ENCODE measurements at places on chromosomes 4 and X.

DNA sequence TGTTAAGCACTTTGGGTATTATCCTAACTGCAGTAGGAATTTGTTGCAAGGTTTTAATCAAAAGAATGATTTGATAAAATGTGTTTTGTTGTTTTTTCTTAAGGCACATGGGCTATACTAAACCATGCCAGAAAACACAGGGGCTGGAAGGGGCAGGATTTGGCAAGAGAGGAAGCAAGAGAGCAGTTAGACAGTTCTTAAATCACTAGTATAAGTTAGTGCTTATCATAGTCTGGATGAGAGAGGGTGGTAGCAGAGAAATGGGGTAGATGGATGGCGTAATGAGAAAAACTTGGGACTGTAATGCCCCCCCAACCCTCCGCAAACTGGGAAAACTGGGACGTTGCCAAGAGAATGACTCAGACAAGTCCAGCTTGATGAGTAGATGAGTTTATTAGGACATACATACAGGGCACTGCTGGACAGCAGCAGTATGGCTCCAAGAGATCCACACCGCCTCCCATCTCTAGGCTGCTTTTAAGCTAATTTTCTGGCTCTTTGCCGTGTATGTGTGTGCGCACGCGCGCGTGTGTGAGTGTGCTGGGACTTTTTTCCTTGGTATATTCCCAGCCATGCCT is 151.5 kb downstream of the PDLIM5 start:
- no peak for DNase-seq

- DNase-seq: peak; percentile 12
Measured at GRCh38 chrX:120365320-120365719, 3.4 kb downstream of the ATP1B4 start.

GRCh38 chr4:52604215-52604614 is 54.9 kb downstream of the USP46 start:
- DNase-seq: no peak

- no peak for DNase-seq
Measured at GRCh38 chr4:105061731-105062130, 84.9 kb upstream of the TET2 start.

DNA sequence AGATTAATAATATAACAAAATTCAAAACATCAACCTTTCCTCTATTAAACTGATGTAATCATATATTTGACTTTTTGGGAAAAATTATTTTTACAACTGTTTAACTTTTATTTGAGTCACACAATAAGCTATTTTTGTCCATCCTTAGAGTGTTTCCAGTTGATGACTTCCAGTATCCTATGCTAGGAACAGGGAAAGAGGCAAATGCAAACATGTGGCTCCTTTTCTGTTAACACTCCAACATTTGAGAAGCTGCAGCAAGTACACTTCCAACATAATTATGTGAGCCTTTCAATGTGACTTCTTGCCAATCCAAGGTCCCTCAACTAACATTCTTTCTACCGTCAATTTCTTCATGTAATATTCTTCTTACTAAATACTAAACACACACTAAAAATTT is 117.7 kb downstream of the PPA2 start:
- no peak for DNase-seq

DNA sequence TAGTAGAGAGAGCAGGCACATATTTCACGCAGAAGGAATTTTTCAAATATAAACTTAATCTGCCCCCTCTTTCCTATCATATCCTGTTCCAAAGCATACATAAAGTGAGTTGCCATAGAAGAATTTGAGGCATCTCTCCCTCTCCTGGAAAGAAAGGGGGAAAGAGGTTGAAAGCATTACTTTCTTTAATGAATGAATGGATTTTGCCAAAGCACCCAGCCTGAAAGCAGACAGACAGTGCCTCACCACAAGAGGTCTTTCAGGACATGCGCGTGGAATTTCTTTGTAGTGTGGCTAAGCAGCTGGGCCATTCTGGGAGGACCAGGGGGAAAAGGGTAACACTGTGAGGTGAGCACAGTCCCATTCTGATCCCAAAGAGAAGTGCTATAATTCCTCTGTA is 651.4 kb downstream of the IQCM start:
- DNase-seq: no peak

DNA sequence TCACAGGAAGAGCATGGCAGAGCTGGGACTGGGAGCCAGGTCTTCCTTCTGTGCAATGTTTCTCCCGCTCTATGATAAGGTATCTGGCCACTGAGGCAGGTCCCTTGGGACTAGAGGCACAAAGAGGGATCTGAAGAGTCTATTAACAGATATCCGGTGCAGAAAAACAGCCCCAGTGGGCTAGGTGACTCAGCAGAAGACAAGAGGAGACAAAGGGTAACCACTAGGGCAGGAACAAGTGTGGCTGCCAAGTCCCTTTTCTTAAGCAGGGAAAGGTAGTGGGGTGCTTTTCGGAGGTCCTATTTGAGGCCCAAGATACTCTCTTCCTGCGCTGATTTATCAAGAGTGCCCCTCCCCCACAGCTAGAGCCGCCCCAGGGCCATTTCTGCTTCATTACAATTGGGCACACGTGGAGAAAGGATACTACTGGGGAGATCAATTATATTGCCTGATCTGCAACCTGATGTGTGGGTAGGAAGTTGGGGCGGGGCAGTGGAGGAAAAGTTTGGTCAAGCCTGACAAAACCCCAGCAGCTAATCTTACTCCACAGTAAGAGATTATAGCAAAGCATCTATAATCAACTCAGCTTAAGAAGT is at the start of gene DGAT2L6:
Gene DGAT2L6, plus strand, starts transcription at position 546 of the 596 bp plus-strand sequence. CDS start 100 bp downstream, outside the sequence.
- DNase-seq: no peak

DNA sequence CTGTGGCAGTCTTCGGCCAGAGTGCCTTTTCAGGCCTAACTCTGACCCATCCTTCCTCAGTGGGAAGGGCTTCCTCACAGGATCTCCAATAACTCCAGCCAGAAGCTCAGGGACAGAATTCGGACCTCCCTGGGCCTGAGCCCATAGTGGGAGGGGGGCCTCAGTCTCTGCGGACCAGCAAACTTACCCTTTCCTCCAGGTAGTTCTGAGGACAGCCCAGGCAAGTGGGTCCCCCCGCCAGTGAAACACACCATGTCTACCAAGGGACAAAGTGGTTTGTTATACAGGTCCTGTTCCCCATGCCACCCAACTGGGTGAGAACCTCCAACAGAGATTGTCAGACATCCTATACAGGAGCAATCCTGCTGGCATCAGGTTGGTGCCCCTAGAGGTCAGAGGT is 350.4 kb downstream of the RAB28 start:
- DNase-seq: no peak

DNA sequence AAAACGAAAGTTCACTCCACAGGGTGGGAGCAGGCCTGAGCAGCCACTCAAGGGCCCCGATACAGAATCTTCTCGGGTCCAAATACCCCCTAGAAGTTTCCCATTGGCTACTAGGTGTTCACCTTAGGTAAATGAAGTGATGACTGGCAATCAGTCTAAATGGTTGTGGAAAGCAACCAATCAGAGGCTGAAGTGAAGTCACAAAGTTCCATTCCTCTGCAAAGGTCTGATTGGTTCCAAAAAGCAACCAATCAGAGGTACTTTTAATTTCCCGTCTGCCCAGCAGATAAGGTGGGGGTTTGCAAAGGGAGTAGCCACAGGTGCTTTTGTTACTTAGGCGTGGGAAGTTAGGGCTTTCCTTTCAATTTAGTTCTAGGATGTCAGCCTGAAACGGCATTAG is 58.2 kb upstream of the NKAP start:
- DNase-seq: no peak

DNA sequence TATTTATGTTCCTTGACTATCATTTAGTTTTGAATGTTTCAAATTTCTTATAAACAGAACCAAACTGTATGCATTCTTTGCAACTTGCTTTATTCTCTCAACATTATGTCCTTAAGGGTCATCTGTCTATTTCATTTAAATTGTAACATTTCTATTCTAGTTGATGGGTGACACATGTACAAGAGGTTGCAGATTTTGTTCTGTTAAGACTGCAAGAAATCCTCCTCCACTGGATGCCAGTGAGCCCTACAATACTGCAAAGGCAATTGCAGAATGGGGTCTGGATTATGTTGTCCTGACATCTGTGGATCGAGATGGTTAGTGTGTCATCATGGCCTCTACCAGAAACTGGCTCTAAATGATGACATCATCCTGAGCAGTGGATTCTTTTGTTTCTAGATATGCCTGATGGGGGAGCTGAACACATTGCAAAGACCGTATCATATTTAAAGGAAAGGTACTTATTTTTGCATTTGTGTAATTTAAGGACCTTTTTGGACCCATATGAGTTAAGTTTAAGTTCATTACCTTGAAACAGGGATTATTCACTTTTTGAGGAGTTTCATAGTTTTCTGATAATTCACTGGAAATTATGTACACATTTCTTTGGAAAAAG is 6.1 kb downstream of the LIAS start:
- DNase-seq: no peak

DNA sequence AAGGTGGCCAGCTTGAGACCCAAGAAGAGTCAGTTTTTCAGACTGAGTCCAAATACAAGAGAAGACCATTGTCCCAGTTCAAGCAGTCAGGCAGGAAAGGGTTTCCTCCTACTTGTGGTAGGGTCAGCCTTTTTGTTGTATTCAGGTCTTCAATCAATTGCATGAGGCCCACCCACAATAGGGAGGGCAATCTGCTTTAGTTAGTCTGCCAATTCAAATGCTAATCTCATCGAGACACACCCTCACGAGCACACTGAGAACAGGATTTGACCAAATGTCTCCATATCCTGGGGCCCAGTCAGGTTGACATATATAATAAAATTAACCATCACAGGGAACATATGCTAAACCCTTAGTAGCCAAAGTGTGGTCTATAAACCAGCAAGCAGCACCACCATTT is 75.3 kb upstream of the FRMPD3 start:
- DNase-seq: no peak

GRCh38 chr4:121582296-121582695 is 114.5 kb downstream of the ANXA5 start:
- DNase-seq: no peak

DNA sequence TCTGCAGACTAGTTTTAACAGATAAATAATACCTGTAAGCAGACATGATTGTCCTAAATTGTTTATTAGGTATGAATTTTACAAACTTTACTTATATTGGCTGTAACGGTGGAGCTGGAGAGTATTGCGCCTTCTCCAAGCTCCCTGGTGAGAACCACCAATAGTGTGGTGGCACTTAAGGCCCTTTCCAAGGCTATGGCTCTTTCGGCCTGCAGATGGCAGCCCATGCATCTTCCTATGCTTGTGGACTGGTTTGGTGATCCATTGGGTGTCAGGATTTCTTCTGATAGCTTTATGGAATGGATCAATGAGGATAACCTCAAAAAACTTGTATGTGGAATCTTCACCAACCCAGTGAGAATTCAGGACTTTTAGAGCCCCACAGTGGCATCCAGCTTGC is 7.8 kb downstream of the LARP1B start:
- DNase-seq: no peak

DNA sequence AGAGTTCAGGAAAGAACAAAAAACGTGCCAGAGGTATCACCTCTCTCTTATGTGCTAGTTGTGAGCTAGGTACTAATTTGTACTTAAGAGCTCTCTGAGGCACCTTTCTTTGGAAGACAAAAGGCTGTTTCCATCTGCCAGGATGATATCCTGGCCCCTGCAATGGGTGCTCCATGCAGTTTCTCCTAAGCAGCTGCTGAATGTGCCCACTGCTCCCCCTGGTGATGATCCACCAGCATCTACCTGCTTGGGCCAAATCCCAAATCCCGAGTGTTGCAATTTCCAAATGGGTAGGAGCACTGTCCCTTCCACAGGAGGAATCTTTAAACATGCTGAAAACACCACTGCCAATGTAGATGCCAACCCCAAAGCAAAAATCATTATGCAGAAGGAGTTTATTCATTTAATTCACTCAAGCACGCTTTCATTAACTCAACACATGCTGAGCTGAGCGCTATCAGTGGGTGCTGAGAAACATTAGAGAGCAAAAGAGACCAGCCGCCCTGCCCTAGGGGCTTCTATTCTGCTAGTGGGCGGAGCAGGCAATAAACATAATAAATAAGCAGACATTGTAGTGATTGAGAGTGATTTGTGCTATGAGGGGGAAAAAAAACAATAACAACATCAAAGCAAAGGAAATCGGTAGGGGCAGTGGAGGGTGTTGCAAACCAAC is 69.6 kb upstream of the C4orf50 start:
- DNase-seq: peak; percentile 30

GRCh38 chr4:95510145-95510544 is 38.6 kb downstream of the UNC5C start:
- DNase-seq: no peak

- peak; percentile 15 for DNase-seq
Measured at GRCh38 chr4:86033171-86033570, 326.7 kb downstream of the MAPK10 start.

- no peak for DNase-seq
Measured at GRCh38 chr4:146814750-146815149, 130.9 kb downstream of the TTC29 start.

GRCh38 chrX:81202943-81203342 is 1.0 kb downstream of the SH3BGRL start:
- DNase-seq: no peak

DNA sequence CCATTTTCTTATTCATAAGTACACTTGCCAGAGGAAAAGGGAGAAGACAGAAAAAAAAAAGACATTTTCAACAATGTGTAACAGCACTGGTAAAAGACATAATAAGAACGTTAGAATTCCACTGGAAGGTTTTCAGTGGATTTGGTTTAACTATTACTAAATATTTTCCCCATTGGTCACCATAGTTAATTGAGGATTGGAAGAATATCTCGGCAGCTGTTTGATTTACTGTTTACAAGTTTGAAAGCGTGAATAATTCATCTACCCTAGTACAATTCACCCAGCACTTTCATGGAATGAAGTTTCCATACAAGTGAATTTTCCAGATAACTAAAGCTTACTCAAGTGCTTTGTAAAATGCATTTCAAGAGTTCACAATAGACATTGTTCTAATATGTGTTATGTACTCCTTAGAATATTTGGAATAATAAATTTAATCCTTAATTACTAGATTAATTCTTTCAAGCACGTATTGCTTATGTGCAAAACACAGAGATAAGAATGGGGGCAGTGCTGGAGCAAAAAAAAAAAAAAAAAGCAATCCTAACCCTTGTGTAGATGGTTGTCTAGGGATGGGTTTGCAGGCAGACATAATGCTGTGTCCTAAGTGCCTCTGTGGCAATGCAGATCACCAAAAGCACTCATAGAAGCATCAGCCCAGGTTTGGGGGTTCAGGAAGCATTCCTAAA is 57.1 kb downstream of the ENPEP start:
- no peak for DNase-seq

- no peak for DNase-seq
Measured at GRCh38 chr4:99403380-99404184, 31.6 kb downstream of the ADH7 start.

- DNase-seq: no peak
Measured at GRCh38 chrX:37472836-37473235, 98.6 kb upstream of the LANCL3 start.

GRCh38 chrX:17674601-17675000 is 62.7 kb upstream of the SCML1 start:
- no peak for DNase-seq

Data from SHP77 (cell line).